ENCODE measurements at places on chromosomes 5 and 9.

GRCh38 chr9:126985870-126986498 lies 71.4 kb downstream of the RALGPS1 start:
- DNase-seq: peak; percentile 75

DNA sequence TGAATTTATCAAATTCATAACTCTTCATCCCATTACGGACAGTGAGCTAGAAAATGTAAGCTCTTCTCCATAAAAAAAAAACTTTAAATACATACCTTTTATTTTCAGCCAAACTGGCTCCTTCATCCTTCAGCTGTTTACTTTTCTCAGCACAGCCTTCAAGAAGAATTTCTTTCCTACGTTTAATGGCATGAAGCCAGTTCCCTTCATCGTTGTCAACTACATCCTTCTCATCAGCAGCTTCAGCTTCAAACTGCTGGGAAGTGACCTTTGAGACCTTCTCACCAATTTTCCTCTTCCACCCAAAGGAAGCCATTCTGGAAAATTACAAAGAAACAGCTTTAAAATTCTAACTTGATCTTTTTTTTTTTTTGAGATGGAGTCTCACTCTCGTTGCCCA lies 9.1 kb downstream of the TTC33 start:
- DNase-seq: no peak

GRCh38 chr5:133381571-133382365 lies 230.6 kb downstream of the FSTL4 start:
- DNase-seq: no peak

DNA sequence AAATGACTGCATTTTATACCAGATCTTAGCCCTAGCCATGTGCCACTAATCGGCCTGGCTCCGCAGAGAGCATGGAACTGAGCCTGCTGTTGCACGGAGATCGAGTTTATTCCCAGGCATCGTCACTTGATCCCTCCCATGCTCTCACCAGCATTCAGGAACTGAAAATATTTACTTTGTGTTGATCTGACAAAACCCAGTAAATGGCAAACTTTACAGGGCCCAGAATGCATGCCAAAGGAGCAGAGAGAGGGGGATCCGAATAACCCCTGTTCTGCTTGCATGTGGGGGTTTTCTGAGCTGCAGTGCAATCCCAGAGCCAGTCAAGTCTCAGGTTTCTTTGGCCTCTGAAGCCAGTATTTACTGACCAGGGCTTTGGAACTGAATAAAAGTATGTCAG lies 87.3 kb downstream of the GAS1 start:
- no peak for DNase-seq

DNA sequence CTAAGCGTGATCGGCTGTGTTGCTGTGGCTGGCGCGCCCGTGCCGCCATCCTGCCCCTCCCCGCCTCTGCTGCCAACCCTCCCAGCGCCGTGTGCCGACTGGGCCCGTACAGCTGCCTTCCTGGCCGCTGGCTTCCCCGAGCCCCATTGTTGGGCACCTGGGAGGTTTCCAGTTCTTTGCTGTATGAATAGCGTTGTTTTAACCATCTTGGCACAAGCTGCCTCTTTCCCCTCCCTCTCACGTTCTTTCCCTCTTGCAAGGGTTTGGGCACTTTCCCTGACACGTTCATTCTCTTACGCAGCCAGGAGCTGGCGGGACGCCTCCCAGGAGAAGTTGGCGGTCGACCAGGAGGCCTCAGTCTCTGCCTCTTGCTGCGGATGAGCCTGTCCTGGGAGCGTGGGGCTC lies 43.1 kb upstream of the RXRA start:
- DNase-seq: peak; percentile 73

DNA sequence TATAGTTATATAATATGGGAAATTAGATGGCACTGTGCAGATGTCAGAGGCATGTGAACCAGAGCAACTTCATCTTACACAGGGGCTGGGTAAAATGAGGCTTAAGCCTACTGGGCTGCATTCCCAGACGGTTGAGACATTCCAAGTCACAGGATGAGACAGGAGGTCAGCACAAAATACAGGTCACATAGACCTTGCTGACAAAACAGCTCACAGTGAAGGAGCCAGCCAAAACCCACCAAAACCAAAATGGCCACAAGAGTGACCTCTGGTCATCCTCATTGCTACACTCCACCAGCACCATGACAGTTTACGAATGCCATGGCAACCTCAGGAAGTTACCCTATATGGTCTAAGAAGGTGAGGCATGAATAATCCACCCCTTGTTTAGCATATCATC lies 479.4 kb downstream of the TLR4 start:
- no peak for DNase-seq

DNA sequence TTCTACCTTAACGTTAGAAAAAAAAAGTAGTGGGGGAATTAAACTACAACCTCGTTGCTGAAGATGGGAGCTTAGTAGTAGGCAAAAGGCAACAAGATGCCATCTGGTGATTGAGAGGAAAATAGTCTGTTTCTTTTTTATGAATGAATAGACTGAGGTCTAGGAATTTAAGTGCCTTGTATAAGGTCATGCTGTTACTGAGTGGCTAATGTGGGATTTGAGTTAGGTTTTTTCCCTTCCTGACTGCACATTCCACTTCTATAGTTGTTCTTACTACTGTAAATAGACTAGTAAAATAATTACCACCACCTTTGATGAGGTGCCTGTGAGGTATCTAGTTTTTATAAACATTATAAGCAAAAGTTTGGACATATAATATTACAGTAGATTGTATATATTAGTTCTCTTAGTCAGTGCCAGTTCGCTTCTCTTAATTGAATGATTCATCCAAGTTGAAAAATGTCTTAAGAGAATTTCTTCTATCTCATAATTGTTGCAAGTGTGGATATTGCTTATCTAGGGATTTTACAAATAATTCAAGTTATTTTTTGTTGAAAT lies 19.1 kb downstream of the FSD1L start:
- DNase-seq: no peak

DNA sequence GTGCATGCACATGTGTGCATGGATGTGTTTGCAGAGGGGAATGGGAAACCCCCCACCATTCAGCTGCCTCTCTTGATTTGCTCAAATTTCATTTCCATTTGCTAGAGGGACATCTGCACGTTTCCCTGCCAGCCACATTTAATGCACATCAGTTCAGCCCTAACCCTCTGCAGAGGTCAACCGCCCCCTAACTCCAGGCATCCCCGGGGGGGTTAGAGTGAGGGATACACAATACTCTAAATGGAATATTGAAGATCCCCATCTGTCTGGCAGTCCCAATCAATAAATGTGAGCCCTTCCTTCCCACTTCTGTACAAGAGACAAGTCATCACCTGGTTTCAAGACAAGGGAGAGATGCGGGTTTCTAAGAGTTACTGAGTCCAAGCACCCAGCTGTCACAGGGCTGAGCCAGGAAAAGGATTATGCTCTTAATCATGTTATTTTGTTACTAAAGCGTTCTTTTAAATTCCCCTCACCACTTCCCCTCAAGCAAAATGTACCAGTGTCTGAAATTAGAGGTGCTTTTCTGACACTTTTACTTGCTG lies 134.1 kb downstream of the SEMA6A start:
- DNase-seq: no peak

GRCh38 chr5:78912085-78912771 lies 72.9 kb downstream of the ARSB start:
- no peak for DNase-seq

Data from upper lobe of right lung (tissue), 1 donor.